Activated CD4-positive, alpha-beta memory T cell treated with anti-CD3 and anti-CD28 coated beads, Interleukin-2, amount 10 ng/mL, durations not matched to agents 7 days and 5 days (primary cell): ENCODE measurements at places on chromosomes 3 and 15. TPM values are rescaled to one million over a fixed set of nuclear protein-coding genes. Genes with fewer than 3 reads are reported as not detected.

PLD1 gene
- total RNA-seq, result 4.1 TPM

SLC12A8 gene
- total RNA-seq, result 0.65 TPM

GRCh38 chr3:33834096-33834453, 35.6 kb downstream of the PDCD6IP start:
- no peak overlapping the region for H3K4me3 ChIP-seq
- H3K36me3 ChIP-seq, result peaks cover 45% of the 10 kb centered on the region
- DNase-seq, result no peak
- H3K27ac ChIP-seq, result no peak overlapping the region
- H3K4me1 ChIP-seq, result peaks cover 14% of the 10 kb centered on the region

- no peak for DNase-seq
- no peak overlapping the region for H3K27ac ChIP-seq
- peaks cover 18% of the 10 kb centered on the region for H3K27me3 ChIP-seq
- H3K4me3 ChIP-seq, result no peak overlapping the region
Observed at GRCh38 chr15:66886686-66887273, 178.6 kb upstream of the SMAD3 start.
